ENCODE measurements at places on chromosomes 4 and X.

- no peak for DNase-seq
Observed at GRCh38 chrX:10015355-10015722, 48.2 kb downstream of the CLDN34 start.

GRCh38 chr4:156634612-156635011 is 337.0 kb downstream of the PDGFC start:
- no peak for DNase-seq

DNA sequence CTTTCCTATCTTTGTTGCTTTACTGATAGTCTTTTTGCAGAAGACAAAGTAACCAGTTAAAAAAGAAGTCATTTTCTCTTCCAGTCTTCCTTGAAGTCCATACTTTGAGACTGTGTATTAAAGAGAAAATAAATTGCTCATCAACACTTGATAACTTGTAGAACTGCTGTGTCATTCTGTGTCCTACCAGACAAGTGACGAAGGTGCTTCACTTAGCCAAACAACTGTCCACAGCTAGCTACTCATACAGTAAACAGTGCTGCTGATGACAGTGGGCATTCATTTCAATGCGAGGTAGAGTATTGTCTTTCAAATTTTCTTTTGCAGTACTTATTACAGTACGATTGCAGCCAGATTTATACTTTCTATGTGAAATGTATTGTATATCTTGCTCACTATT is 11.5 kb downstream of the COL25A1 start:
- DNase-seq = no peak

DNA sequence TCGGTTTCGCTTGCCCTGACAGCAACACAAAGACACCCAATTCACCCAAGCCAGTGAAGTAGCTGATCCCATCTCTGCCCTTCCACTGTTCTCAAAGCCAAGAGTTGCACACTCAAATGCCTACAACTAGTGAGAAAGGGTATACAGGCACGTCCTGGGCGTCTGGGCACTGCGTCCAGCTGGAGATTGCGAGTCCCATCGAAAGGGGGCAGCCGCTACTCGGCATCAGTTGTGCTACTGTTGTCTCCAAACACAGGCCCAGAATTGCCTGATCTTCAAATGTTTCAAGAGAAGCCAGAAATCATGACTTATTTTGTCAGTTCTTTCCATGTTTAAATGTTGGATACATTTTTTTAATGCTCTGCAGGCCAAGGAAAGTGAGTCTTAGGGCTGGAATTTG is 487.8 kb downstream of the BCOR start:
- no peak for DNase-seq

Measured in activated T-helper 1 cell treated with anti-CD3 and anti-CD28 coated beads, Interleukin-2, amount 50 U/mL, for 16 hours (primary cell).